ENCODE measurements at places on chromosomes 1 and 21. TPM values are rescaled to one million over a fixed set of nuclear protein-coding genes. Genes with fewer than 3 reads are reported as not detected.

Gene MIXL1
- not detected for total RNA-seq

Gene PKP1
- total RNA-seq, result 0.54 TPM

Gene CFAP74
- not detected for total RNA-seq

Gene OR2T8
- total RNA-seq, result not detected

Measured in articular chondrocyte of knee joint (primary cell).